H7 (cell line): ENCODE measurements at places on chromosomes 11 and 22.

DNA sequence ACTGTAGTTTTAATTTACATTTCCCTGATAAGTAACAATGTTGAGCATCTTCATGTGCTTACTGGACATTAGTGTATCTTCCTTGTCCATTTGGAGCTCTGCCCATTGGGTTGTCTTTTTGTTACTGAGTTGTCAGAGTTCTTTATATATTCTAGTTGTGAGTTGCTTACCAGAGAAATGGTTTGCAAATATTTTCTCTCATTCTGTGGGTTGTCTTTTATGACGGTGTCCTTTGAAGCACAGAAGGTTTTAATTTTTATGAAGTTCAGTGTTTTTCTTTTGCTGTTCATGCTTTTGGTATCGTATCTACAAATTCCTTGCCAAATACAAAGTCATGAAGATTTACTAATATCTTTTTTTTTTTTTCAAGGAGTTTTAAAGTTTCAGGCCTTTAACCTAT, 42.4 kb downstream of the ZBTB44 start:
- no peak for DNase-seq

DNA sequence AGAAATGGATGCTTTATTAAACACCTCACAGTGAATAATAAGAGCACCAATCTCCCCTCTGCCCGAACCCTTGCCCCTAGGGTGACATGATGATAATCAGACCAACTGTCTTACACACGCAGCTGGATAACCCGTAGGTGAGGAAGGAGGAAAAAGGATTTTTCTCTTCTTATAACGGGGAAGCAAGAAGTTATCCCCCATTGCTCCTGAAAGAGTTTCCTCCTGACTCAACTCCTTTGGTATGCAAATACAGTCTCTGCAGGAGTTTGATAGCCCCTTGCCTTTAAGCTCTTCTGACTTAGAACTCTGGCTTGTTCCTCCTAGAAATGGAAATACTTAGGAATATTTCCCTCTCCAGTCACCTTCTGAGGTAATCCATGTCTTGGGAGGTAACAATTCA, 455.8 kb downstream of the TMEM135 start:
- DNase-seq = peak; percentile 57

DNA sequence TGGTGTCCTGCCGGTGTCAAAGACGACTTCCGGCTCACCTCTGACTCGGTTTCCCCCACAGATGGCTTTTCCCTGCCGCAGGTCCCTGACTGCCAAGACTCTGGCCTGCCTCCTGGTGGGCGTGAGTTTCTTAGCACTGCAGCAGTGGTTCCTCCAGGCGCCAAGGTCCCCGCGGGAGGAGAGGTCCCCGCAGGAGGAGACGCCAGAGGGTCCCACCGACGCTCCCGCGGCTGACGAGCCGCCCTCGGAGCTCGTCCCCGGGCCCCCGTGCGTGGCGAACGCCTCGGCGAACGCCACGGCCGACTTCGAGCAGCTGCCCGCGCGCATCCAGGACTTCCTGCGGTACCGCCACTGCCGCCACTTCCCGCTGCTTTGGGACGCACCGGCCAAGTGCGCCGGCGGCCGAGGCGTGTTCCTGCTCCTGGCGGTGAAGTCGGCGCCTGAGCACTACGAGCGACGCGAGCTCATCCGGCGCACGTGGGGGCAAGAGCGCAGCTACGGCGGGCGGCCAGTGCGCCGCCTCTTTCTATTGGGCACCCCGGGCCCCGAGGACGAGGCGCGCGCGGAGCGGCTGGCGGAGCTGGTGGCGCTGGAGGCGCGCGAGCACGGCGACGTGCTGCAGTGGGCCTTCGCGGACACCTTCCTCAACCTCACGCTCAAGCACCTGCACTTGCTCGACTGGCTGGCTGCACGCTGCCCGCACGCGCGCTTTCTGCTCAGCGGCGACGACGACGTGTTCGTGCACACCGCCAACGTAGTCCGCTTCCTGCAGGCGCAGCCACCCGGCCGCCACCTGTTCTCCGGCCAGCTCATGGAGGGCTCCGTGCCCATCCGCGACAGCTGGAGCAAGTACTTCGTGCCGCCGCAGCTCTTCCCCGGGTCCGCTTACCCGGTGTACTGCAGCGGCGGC, 5.5 kb downstream of the B3GNT6 start:
- peak; percentile 89 for DNase-seq

GRCh38 chr11:134519390-134519750, 107.3 kb upstream of the B3GAT1 start:
- DNase-seq = no peak

DNA sequence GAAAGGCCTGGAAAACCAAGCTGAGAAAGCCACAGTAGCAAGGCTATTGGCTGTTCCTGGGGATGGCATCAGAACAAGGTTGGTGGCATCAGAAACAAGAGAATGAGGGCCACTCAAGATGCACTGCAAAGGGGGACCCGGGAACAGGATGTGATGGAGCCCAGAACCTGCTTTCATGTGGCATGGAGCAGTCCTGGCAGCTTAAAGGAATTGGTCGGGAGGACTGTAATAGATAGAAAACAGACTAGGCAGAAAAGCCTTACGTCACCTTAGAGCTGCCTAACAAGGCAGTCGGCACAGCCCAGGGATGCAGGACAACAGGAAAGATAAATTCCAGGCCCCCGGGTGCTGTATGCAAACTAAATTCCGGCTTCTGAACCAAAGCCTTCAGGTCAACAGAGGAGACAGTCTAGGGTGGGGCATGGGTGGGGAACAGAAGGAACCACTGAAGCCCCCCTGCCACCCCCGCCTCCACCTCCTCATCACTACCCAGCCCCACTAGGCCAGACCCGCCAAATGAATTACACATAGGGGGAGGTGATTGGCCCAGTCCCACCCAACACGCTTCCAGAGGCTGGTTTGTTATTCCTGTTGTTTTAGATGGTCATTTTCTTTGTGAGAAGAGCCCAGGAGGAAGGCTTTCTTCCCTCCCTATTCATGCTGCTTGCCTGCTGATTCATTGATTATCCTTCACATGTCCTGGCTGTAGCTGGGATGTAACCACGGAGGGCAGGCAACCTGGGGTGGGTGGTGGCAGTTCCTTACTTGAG, 25.7 kb upstream of the LRRC55 start:
- peak; percentile 36 for DNase-seq

DNA sequence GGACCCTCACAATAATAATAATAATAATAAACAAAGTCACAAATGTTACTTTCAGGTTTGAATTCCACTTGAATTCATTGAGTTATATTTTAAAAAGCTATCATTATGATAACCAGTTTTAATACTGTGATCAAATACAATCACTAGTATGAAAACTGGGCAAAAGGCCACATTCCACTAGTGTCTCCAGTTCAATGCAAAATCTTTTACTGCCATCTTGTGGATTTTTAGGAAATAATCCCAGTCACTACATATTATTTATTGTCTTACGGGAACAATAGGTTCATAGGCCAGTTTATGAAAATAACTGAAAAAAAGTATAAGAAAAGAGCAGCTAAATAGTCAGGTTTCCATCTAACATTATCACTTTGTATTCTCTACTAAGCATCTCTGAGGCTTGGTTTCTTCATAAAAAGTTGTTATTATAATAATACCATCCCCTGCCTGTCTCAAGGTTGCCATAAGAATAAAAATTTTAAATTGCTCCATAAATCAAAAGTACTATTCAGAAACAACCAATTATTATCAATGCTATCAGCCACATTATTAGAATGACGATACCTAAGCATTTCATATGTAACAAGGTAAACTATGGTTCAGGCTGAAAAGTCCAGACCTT, 533.9 kb upstream of the CCDC90B start:
- DNase-seq = no peak

GRCh38 chr11:98040061-98040808, 980.5 kb upstream of the CNTN5 start:
- DNase-seq = no peak

GRCh38 chr11:67146516-67147226, 27.6 kb downstream of the KDM2A start:
- DNase-seq = no peak

DNA sequence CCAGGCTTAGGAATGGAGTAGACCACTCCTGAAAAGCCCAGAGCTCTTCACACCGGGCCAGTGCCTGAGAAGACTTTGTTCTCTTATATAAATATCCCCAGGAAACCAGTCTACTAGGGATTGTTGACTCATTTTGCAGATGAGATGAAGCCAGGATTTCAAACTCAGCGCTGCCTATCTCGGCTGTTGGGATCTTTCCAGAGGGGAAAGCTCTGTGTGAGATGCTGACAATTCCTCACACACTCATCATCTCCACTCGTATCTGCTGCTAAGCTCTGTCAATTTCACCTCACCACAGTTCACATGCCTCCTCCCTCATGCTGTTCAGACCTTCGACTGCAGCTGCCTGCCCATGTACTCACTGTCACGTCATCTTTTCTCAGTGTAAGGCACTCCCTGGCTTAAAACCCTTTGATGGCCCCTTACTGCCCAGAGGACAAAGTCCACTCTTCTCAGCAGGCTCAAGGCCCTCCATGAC, 12.5 kb downstream of the USH1C start:
- DNase-seq = no peak

DNA sequence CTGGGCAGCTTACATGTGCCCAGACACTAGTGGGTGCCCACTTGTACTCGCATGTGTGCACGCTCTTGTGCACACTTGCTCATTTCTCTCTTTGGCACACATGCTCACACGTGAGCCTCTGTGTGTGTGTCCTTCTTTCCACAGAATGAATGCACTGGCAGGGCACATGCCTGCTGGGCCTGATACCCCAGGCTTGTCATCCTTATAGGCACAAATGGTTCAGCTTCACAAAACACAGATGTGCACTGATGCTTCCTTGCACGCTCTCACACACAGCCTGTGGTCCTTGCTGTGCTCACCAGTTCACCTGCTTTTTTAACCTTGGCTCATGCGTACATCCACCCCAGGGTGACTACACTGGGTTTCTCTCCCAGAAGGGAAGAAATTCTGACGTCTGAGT, 174.8 kb downstream of the BUD13 start:
- no peak for DNase-seq

DNA sequence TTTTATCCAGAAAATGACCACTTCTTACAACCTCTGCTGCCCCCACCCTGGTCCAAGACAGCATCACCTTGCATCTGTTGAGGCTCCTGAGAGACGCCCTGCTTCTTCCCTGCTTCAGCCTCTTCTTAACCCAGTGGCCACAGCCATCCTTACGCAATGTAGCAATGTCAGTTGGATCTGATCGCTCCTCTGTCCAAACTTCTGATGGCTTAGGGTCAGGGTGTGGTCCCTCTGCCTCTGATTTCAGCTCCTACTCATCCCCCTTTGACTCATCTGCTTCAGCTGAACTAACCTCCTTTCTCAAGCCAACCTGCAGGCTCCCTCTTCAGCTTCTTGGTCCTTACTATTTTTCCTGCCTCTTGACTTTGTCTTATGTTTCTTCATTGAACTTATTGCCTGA, 280.8 kb downstream of the KIRREL3 start:
- no peak for DNase-seq

DNA sequence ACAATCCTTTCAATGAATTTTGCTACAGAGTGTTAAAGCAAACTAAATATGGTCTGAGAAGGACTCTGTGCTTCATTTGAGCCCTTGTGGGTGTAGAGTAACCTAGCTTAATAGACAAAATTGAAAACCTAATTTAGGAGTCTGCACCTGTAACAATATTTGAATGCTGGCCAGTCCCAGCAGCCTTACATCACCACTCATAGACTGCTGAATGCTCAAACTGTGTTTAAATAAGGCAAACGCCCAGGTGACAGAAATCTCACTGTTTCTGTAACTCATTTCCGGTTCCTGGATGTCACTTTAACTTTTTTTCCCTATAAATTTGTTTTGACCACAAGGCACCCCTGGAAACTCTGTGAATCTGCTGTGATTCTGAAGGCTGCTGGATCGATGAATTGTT, 45.5 kb upstream of the GLYATL1B start:
- no peak for DNase-seq

- DNase-seq = peak; percentile 77
Observed at GRCh38 chr11:57315491-57315890, 9.3 kb downstream of the TNKS1BP1 start.

DNA sequence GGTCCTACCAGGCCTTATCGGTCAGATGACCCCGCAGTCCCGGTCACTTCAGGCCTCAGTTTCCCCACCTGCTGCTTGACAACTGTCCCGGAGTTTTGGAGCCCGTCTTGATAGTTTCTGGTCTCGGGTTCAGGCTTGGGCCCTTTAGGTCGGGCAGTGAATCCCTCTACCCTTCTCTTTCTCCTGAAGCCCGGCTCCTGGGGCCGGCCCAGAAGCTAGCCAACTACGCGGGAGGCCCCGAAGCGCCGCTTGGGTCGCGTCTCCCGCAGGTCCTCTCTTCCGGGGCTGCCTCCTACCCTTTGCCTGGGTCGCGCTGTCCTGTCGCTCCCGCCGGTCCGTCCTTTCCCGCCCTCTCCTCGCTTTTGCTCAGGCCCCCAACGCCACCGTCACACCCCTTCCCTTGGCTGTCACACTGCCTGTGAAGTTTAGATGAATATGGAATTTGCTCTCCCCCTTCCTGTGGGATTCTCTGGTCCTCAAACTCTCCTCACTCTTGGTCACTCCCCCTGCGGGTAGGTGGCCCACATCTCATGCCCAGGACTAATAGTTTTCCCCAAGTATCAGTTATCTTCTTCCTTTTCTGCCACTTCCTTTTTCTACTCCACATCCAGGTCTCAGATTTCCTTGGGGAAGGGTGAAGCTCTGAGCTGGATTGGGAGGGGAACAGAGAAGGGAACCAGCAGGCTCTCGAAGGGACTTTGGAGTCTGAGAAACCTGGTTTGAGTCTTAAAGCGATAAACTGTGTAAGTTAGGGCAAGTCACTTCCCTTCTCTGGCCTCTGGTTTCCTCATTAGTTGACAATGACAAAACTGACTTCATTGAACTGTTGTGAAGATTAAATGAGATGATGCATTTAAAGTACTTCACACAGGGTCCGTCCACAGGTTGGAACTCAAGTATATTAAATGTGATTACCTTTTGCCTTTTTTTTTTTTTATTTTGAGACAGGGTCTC, 790 bp downstream of the RAB1B start:
- DNase-seq = peak; percentile 89

DNA sequence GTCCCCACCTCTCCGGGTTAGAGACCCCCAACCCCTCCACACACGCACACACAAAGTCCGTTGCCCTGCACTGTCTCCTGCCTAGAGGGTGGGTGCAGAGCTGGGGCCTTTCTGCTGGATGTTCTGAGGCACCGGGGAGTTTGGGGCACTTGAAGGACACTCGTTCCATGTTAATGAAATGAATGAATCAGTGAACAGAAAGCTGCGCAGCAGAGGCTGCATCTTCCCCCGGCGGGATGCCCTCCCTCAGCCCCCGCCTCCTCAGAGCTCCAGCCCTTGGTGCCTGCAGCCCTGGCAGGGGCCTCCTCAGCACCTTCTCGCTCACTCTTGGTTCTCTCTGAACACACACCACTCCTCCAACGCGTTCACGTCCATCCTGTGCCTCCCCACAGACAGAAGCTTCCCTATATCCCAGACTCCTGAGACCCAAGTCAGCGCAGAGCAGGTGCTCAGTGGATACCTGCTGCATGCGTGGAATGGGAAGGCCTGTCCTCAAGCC, 611.9 kb downstream of the TBC1D22A start:
- no peak for DNase-seq

DNA sequence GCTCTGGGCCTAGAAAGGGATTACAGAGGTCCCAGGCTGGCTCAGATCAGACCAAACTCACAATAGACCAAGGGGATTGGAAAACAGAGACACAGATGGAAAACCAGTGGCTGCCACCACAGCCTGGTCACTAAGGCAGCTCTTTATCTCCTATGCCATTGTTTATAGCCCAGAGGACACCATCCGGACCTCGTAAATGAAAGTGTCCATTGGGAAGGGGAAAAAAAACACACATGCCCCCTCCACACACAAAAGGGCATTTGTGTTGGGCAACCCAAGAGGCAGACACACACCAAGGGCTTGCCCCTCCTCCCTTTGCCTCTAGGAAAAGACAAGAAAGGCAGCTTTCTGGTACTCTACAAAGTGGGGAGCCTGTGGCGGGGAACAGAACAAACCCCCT, 85.9 kb downstream of the GAB2 start:
- DNase-seq = no peak

- no peak for DNase-seq
Observed at GRCh38 chr11:58125469-58125868, at the start of gene OR9I1. OR9I1 (minus strand) TSS chr11:58125530; CDS start chr11:58119444, 6,086 bp downstream.
